ENCODE measurements at places on chromosomes 7 and 10.

GRCh38 chr10:13801907-13802288 is 215.1 kb downstream of the PRPF18 start:
- no peak for DNase-seq

DNA sequence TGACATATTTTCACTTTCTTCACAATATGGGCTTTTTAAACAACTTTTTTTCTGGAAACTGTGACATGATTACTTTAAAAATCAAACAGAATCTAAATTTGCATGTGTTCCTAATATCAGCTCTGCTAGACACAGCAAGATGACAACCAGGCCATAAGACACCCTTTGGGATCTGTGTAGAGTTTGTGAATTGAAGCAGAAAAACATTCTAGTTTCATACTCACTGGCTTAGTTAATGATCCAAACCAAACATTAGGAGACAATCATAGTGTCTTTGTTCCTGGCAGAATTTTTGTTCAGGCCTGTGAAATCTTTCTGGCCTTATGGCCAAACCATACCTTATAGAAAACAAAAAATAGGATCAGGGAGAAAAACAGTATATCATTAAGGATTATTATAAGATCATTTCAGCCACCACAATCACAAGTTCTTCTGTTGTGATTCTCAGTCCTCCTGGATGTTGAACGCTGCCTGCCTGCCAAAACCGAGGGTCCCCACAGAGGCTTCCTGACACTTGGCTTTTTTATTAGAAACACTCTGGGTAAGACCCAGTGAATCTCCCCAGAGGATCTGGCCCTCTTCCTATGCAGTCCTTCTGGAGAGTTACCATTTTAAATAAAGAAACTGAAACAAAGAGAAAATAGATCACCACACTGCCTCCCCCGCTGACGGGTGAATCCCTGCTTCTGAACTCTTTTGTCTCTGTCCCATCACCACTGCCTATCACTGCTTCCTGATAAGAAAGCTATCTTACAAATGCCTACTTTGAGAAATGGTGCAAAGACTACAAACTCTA is 79.2 kb upstream of the PPP1R3C start:
- no peak for DNase-seq

DNA sequence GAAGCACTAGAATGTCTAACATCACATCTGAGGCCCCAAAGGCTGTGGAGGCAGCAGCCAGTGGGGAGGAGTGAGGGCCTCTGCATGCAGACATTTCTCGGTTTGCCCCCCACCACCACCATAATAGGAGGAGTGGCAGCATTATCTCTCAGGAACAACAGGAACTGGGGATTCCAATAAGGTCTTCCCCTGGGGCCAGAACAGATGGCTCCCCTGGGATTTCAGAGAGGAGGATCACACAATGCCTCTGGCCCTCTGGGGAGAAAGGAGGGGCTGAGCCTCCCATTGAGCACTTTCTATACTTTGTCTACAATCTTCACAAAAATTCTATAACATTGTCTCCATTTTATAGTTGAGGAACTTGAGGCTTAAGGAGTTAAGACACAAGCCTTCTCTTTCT is 61.1 kb downstream of the GRID1 start:
- DNase-seq = no peak

DNA sequence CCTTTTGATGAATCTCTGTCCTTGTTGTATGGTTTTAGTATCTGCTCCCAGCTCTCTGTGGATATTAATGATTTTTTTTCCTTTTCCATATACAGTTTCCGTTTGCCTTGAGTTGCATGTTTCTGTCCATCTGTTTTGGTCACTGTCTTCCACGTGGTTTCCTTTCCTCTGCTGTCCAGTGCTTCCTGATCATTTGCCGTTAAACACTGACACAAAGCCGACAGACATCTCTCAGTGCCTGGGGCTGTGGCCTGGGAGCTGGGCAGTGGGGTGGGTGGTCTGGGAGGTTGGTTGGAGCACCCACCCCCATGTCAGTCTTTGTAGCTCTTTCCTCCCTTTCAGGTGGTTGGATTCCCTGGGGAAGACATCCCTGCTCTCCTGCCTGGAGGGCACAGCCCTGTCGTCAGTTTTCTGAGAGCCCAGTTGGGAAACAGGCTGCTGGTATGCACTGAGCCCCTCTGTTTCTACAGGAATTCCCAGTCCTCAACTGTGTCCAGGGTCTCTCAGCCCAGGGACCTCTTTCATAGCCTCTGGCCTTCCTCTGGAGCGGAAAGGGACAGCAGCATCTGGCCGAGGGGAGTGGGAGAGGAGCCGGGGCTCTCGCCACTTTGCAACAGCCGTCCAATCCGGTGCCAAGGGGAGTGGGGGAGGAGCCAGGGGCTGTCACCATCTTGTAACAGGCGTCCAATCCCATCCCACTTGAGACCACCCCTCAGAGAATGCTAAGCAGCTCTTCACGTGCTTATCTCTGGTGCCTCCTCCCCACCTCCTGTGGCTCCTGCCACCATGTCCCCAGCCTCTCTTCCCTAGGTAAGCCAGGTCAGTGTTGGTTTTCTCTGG is 26.7 kb upstream of the MKI67 start:
- DNase-seq = no peak

GRCh38 chr7:158064631-158065030 is 523.0 kb downstream of the PTPRN2 start:
- no peak for DNase-seq

DNA sequence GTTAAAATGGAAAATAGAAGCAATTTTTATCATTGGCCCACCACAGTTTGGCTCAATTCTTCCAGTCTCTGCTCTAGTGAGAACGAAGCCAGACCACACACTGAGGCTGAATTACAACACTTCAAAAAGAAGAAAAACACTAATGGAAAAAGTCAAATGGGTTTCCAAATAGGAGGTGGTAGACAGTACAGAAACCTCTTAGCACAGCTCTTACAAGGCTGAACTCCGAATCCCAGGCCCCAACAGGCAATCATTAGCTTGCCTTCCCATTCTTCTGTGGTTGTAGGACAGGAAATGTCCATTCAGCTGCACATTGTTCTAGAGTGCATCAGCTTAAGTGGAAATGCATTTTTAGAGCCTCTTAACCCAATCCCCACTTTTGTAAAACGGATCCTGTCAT is 115.1 kb upstream of the MEOX2 start:
- DNase-seq = no peak

GRCh38 chr7:151314401-151314800 is 27.2 kb upstream of the NUB1 start:
- no peak for DNase-seq

DNA sequence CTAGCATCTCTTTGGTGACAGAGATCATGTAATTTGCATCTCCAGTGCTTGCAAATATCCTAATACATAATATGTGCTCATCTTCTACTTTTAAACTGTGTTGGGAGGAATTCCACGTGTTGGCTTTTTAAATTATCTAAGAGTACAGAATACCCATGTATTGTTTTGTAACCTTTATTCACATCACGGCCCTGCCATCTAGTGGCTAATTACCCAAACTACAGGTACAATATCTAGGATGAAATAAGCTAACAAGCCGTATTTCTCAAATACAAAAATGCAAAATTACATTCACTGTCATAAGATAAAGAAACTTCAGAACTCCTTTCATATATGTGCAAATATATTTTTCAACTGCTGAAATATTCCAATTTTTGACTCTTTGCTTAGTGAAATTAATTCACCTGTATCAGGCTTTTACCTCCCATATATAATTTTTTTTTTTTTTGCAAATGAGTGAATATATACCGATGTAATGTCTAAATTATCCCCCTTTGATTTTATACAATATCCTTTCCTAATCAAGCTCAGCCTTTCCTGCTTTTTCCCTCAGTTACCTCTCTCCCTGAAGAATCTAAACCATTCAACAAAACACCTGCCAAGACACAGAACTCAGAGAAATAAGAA is 30.3 kb upstream of the LSM8 start:
- DNase-seq = peak; percentile 57

GRCh38 chr10:18197706-18198105 is 57.5 kb downstream of the CACNB2 start:
- no peak for DNase-seq

GRCh38 chr7:131203291-131203976 is 124.2 kb upstream of the MKLN1 start:
- DNase-seq = no peak

GRCh38 chr7:2886900-2887299 is 42.8 kb upstream of the GNA12 start:
- DNase-seq = peak; percentile 65

GRCh38 chr10:110423650-110424049 is 74.1 kb upstream of the DUSP5 start:
- no peak for DNase-seq

GRCh38 chr10:30330497-30331168 is 18.4 kb downstream of the MTPAP start:
- DNase-seq = no peak

GRCh38 chr7:33771422-33771821 is 133.9 kb upstream of the BMPER start:
- no peak for DNase-seq

GRCh38 chr7:151732834-151733592 is 143.9 kb downstream of the PRKAG2 start:
- DNase-seq = no peak

DNA sequence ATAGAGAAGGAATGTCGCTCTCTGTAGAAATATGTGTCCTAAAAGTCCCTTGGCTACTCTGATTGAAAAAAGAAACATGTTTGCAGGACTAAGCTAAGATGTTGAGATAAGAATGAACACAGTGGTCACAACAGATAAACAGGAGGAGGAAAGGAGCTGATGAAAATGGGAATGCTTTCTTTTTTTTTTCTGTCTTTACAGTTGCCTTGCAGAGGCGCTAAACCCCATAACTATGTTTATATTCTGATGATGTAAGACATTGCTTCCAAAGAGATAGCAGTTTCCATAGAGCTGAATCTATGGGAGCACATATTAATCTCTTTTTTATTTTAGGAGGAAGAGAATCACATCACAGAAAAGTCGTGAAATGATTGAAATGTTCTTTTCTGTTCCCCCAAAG is 153.5 kb upstream of the LYZL1 start:
- DNase-seq = no peak

- no peak for DNase-seq
Observed at GRCh38 chr7:92295391-92295790, 49.6 kb downstream of the ANKIB1 start.

GRCh38 chr10:69269761-69270160 is 8.5 kb upstream of the HK1 start:
- DNase-seq = no peak

Data from NCI-H774 (cell line).